ENCODE measurements at places on chromosomes 2 and 18.

DNA sequence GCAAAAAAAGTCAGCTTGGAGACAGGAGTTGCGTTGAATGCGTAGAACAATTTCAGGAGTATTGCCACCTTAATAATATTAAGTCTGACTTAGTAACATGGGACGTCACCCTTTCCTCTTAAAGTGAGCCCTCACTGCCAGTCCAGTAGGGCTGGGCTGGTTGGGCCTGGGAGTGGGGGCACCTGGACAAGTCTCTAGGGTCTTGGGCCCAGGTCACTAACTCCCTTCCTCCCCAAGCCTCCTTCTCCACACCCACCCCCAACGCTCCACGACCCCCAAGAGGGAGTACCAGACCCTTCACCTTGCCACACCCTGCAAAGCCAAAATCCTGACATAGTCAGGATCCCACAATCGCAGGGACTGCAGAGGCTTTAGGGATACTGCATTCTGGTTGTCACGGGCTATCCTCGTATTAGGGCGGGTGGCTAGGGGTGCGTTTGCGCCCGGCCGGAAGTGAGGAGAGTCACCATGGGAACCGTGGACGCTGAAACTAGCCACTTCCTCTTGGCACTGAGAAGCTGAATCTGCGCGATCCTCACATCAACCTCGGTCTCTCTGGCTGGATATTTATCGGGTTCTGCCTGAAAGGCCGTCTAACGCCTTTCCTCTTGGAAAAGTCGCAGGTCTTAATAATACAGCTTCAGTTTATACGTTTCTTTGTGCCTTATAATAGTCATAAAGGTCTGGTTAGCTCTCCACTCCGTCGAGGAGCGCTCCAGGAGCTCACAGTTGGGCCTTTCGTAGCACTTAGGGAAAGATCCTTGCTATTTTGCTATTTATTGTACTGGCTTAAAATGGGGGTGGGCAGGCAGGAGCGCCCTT is 10.3 kb upstream of the CXXC1 start:
- peak; percentile 76 for DNase-seq

GRCh38 chr2:3243804-3244203 is 133.8 kb downstream of the EIPR1 start:
- no peak for DNase-seq

DNA sequence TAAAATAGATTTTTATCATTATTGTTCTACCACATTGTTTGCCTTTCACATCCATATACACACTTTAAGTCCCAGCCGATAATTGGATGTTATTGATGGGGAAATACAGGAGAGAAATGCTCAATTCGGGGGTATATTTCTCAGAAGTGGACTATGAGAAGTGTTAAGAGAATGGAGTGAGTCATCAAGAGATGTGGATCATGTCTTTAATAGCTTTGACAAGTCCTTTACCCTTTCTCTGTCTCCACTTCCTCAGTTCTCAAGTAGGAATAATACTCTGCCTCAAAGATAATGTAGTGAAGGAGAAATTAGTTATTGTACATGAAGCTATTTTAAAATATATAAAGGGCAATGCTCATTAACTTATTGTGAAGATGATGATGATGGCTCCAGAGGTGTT is 1017.6 kb upstream of the PIK3C3 start:
- DNase-seq, result no peak

DNA sequence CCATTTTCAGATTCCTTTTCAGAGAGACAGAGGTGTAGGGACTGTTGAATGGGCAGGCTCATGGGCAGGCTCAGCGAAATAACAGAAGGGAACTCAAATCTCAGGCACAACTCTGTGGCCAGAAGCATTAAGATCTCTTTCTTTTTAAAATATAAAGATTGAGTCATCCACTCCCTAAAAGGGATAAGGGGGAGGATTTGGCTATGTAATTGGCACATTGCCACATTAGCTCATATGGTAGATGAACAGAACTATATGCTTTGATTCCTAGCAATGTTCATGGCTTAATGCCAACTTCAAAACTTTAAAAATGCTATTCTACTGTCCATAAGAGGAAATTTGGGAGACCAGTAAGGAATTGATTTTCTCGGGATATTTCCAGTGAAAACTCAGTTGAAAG is 53.8 kb upstream of the SLC5A7 start:
- peak; percentile 49 for DNase-seq

DNA sequence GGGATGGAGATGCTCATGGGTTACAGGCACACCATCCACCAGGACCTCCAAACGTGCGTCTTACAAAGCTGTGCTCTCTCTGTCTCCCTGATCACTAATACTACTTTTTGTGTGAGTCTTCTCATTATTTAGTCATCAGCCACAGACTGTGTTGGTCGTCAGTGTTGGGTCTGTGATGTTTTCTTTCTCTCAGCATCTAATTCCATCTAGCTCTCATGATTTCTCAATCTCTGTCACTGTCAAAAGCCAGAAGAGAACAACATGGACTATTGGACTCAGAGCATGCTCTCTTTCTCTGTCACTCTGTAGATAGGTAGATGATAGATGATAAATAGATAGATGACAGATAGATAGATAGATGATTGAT is 6.0 kb upstream of the ARL4C start:
- DNase-seq, result peak; percentile 71

DNA sequence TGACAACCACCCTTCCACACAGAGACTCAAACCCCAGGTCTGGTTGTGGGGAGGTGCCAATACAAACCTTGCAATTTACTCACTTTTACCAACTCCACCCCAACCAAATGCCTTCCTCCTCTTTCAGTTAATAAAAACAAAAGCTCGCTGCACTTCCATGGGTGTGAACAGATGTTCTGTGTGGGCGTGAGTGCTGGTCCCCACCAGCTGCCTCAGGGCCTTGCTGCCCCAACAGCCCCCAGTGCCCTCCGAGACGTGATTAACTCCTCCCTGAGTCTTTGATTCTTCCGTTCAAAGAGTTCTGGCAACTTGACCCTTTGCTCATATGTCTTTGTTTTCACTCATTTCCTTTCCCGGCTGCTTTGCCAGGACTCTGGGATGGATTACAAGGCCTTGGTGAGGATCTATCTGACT is 258.9 kb upstream of the CXCR4 start:
- DNase-seq, result peak; percentile 41

- peak; percentile 31 for DNase-seq
Measured at GRCh38 chr2:96729748-96730147, 10.1 kb downstream of the LMAN2L start.

- no peak for DNase-seq
Measured at GRCh38 chr18:55552526-55553189, 35.3 kb downstream of the TCF4 start.

DNA sequence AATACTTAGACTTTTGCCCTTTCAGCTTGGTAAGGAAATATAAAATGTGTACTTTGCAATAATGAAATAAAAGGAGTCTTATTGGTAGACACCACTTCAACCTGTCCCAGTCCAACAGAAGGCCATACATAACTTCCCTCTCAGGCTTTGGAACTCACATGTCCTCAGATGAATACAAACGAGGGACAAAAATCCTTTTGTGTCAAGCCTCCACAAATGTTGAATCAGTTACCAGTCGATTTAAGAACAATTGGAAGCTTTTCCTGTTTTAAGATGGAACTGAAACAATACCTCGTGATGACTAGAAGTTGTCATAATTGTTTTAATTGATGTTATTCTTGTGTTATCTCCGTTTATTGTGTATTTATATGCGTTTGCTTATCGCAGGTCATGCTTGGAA is 385.1 kb upstream of the POU3F3 start:
- DNase-seq, result no peak

GRCh38 chr2:207256476-207257207 is 90.9 kb upstream of the KLF7 start:
- DNase-seq, result peak; percentile 65

GRCh38 chr2:236688563-236689392 is 119.2 kb downstream of the ACKR3 start:
- DNase-seq, result no peak

DNA sequence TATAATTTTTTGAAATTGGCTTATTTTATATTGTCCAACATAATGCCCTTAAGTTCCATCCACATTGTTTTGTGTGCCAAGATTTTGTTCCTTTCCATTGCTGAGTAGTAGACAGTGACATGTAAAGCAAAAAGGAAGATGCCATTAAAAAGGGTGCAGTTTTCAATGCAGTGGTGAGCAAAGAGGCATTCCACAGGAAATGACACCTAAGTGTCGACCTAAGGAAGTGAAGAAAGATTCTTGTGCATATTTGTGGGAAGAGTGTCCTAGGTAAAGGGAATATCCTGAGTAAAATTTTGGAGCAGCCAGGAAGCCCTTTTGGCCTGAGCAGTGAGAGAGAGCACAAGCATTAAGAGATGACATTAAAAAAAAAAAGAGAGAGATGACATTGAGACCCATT is 1099.9 kb downstream of the DPP10 start:
- DNase-seq, result no peak

GRCh38 chr2:167493862-167494261 is 605.6 kb downstream of the XIRP2 start:
- DNase-seq, result no peak

- peak; percentile 66 for DNase-seq
Measured at GRCh38 chr2:18119883-18120282, 241.4 kb downstream of the KCNS3 start.

DNA sequence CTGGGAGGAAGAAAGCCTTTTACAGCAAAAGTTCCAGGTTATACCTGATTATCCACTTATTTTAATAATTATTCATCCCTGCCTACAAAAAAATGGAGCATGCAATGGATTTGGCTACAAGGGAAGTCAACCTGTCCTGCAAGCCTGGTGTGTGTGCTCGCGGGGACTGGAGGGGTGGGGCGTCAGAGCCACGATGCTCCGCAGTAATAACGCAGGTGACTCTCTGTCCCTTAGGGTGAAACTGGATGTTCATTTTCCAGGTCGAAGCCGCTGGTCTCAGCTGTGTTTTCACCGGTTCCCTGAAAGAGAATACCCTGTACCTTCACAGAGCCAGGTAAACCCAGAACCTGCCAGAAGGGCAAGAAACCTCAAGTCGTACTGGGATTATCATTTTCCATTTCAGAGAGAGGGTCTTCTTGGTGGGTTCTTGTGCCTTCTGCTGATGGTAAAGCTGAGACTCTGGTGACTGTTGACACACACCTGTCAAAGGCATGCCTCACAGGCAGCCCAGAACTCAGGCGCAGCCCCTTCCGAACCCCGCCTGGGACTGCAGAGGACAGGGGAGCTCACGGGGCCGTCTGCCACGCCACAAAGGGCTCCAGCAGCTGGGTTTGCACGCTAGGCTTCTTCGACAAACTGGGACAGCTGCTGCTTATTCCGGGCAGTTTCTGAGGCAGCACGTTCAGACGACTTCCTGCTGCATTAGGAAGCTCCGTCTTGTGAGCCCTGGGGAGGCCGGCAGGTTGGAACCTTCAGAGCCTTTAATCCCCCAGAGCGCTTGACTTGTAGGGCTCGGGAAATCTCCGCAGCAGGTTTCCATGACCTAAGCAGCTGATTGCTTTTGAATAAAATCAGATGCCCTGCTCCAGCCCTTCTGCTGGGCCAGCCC is 58.6 kb downstream of the KCNG2 start:
- peak; percentile 18 for DNase-seq

GRCh38 chr2:36658277-36658748 is 38.2 kb upstream of the VIT start:
- DNase-seq, result no peak

GRCh38 chr2:84846741-84847142 is 34.1 kb downstream of the TRABD2A start:
- no peak for DNase-seq

DNA sequence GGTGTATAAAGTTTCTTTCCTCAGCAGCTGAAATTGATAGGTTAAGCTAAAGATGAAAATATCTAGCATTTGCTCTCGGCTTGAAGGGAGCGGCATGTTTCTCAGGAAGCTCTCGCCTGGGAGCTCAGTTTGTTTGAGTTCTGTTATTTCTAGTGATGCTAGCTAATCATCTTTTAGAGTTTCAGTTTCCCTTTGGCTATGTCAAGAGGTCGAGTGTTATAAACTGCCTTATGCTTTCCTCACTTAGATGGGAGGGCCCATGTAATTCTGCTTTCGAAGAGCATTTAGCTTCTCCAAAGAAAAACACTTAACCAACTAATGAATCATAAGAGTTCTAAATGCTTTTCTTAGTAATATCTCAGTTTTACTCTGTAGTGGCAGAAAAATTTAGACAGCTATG is 33.6 kb downstream of the PLCL1 start:
- peak; percentile 58 for DNase-seq

- DNase-seq, result peak; percentile 47
Measured at GRCh38 chr18:10006311-10006893, 92.6 kb downstream of the VAPA start.

DNA sequence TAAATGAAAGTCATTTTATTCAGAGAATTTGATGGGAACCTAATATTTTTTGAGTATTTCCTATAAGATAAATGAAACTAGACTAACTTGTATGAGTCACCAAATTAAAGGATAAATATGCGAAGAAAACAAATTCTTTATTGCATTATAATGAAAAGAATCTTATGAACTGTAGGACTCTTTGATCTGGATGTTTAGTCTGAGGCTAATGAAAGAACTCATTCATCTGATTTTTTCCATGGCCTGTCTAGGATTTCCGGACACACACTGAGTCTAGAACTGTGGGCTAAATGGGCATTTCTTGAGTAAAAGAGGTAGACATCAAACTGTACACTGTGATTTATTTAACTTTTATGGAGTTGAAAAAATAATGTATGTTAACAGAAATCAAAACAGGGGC is 43.0 kb downstream of the ZNF519 start:
- DNase-seq, result no peak
